ENCODE measurements at places on chromosomes 5 and 9.

- DNase-seq: no peak
Observed at GRCh38 chr5:56358703-56359681, 125.9 kb upstream of the ANKRD55 start.

GRCh38 chr9:106479679-106480078 is 383.3 kb upstream of the ZNF462 start:
- no peak for DNase-seq

GRCh38 chr5:129172580-129172979 is 78.0 kb downstream of the ISOC1 start:
- no peak for DNase-seq

DNA sequence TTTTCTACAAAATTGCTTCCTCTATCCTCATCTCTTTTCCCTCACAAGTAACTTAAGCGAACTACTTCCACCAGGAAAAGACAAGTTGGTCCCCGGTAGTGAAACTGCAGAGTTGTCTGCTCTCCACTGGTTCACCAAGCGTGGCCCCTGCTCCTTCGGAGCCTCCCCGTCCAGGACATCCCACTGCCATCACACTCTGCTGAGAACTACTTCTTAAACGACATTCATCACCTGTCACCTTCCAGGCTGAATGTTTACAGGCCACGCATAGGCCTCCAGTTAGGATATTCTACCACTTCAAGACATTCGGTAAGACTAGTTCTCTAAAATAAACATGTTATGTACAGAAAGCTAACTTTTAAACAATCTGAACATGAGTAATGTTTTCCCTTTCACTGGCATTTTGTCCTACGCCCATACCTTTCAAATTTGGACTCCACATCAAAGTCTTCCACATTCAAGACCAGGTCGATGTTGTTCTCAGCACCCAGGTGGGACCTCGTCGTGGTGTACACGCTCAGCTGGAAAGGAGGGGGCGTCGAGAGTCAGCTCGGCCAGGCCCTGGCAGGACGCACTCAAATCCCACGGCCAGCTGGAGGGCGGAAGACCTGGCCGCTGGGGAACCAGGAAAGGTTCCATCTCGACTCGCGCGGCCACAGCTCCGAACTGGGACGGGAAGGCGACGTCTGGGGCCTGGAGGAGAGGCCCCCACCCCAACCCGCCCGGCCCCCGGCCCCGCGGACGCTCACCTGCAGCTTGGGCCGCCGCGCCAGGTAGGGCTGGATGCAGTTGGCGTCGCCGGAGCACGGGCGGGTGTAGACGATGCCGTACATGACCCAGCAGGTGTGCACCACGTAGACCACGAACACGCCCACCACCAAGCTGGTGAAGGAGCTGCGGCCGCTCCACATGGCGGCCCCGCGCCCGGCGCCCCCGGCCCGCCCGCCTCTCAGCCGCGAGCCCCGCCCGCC is 683 bp downstream of the CLPTM1L start:
- no peak for DNase-seq

DNA sequence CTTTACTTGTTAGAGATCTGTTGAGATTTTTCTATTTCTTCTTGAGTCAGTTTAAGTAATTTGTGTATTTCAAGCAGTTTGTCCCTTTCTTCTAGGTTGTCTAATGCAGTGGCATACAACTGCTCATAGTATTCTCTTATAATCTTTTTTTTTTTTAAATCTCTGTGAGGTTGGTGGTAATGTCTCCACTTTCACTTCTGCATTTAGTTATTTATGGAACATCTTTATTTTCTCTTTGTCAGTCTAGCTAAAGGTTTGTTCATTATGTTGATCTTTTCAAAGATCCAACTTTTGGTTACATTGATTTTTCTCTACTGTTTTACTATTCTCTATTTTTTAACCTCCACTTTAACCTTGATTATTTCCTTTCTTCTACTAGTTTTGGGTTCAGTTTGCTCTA is 13.8 kb downstream of the FOXE1 start:
- no peak for DNase-seq

DNA sequence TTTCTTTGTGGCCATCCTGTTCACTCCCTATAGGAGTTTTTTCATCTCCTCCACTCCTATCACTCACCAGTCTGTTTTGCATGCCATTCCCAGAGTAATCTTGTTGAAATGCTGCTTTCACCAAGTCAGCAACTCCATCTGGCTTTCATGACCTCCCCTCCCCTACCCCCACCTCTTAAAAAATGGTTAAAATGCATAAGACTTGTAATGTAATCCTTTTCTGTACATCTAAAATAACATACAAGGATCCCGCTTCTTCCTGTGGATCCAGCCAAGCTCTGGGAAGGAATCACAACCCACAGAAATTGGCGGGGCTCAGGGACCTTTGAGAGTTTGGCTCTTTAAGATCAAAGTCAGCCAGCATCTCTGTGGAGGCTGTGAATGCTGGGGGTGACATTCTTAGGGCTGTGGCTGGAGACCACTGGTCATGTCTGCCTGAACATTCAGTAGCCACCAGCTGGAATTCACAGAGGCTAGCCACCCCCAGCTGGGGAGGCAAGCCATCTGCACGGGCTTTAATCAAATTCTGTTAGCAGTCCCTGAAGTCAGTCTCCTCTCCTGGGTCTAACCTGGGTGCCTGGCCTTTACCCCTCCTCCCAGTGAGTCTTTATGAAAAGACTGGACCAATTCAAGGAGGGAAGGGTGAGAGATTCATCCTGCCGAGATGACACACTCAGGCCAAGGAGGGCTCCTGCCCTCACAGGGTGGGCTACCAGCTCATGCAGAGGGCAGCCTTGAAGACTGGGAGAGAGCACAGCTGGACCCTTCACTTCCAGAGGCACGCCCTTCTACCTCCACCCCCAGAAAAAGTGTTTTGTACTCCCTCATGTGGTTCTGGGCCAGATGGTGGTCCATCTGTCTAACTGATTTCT is 132.9 kb downstream of the LIFR start:
- DNase-seq: no peak

GRCh38 chr5:38167562-38167996 is 90.8 kb upstream of the EGFLAM start:
- no peak for DNase-seq

DNA sequence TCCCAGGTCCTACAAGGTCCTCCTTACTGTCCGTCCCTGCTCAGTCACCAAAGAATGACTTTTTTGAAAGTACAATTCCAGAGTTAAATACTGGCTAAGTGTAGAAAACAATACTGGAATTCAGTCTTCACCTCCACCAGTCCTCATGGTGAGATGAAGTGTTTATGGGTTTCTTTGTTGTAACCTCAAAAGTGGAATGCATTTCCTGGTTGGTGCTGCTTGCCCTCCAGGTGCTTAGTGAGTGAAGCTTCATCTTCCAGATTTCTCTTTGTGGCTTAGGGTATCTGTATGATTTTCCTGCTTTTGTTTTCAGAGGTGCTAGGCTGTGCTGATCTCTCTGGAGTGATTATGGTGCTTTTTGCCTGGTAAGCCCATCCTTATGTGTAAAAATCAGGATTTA is 49.4 kb upstream of the DHFR start:
- DNase-seq: no peak

DNA sequence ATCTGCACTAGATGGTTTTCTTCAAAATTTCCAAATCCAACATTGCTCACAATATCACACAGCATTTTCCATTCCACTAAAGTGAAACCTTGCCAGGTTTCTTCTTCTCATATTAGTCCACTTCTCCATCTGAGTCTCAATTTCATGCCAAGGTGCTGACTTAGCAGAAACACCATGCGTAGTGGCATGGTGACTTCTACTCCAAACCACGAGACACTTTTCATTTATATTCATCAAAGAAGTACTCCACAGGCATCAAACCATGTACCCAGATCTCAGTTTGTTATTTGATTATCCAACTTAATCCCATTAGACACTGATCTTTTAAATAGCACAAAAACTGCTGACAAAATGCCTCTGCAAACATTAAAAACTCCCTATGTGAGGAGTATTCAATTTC is 233.4 kb upstream of the ITGA1 start:
- DNase-seq: no peak

DNA sequence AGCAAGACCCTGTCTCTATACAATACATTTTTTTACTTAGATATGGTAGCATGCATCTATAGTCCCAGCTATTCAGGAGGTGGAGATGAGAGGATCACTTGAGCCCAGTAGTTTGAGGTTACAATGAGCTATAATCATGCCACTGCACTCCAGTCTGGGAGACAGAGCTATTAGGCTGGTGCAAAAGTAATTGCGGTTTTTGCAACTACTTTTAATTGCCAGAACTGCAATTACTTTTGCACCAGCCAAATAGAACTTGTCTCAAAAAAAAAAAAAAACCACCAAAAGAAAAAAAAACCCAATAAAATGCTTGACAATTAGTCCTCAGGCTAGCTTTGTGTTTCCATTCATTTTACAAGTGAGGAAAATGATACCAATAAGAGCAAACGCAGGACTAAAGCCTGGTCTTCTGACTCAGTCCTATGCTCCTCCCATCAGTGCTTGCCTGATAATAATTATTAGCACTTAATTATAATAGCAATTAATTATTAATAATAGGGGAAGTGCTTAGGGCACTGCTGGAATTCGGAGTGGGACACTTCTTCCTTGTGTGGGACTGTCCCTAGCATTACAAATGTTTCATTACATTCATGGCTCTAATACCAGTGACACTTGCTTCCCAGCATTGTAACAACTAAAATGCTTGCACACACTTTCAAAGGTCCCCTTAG is 73.1 kb upstream of the TAF1L start:
- DNase-seq: no peak

GRCh38 chr9:34145165-34145564 is 18.7 kb upstream of the DCAF12 start:
- no peak for DNase-seq

GRCh38 chr9:71209890-71210289 is 88.5 kb upstream of the TRPM3 start:
- no peak for DNase-seq

GRCh38 chr5:132812781-132813598 is at the start of gene SOWAHA:
TSS of gene SOWAHA (plus strand) at chr5:132813302. CDS start at chr5:132813622, 320 bp downstream.
- DNase-seq: no peak

DNA sequence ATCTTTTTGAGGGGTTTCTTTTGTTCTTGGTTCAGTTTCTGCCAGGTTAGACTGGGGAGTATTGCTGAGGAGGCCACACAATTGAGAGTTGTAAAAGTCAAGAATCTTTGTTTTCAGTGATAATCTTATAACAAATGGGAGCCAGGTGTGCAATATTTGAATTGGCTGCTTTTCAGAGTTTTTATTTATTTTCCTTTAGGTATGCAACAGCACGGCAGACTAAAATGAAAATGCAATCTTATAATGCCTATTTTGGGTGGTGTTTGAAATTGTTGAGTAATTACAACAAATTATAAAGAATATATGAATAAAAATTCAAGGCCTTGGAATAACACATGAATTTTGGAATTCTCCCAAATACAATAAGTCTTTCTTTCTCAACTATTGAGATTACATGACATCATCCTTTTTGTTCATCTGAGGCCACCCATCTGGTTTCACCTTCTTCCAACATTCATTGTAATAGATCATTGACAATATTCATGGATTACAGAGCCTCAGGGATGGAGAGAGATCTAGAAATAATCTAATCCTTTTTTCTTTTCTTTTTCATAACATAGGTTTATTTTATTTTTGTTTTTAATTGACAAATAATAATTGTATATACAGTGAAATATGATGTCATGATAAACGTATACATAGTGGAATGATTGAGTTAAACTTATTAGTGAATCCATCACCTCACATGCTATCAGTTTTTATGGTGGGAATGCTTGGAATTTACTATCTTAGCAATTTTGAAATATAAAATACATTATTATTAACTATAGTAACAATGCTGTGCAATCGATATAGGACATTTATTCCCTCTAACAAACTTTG is 1061.0 kb downstream of the NR2F1-AS1 start:
- DNase-seq: no peak

DNA sequence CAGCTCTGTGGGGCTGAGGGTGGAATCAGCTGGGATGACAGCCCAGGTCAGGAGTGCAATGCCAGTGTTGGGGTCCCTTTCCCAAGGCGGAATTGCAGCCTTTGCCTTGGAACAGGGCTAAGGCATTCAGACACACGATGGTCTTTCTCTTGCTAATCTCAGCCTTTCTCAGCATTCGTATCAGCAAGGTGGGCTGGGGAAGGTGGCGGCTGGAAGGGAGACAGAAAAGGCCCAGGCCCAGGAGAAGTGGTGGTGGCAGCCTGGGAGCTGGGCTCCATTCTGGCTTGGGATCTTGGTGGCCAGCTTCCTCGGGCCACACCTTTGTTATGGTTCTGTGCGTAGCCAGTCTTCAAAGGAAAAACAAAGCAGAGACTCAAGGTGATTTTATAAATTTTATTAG is 1.1 kb upstream of the ARHGEF28 start:
- DNase-seq: no peak

DNA sequence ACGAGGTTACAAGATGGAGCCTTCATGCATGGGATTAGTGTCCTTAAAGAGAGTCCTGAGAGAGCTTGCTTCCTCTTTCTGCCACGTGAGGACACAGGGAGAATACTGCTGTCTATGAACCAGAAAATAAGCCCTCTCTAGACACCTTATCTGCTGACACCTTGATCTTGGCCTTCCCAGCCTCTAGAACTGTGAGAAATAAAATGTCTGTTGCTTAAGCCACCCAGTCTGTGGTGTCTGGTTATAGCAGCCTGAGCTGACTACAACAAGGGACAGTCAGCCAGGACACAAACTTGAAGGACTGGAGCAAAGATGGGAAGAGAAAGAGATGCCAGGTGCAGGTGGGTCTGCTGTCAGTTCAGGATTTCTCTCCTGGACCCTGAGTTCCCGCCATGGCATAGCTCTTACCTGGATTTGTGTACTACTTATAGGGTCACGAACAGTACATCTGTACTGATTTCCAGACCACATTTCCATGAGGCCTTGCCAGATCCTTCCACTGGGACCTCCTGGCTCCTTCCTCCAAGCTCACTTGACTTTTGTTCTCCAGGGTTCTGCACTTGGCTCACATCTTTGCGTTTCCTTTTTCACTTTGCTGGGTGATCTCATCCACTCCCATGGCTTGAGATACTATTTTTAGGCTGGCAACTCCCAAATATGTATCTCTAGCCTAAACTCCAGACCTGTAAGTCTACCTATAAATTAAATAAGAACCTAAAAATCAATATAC is 44.9 kb upstream of the LIFR start:
- no peak for DNase-seq

DNA sequence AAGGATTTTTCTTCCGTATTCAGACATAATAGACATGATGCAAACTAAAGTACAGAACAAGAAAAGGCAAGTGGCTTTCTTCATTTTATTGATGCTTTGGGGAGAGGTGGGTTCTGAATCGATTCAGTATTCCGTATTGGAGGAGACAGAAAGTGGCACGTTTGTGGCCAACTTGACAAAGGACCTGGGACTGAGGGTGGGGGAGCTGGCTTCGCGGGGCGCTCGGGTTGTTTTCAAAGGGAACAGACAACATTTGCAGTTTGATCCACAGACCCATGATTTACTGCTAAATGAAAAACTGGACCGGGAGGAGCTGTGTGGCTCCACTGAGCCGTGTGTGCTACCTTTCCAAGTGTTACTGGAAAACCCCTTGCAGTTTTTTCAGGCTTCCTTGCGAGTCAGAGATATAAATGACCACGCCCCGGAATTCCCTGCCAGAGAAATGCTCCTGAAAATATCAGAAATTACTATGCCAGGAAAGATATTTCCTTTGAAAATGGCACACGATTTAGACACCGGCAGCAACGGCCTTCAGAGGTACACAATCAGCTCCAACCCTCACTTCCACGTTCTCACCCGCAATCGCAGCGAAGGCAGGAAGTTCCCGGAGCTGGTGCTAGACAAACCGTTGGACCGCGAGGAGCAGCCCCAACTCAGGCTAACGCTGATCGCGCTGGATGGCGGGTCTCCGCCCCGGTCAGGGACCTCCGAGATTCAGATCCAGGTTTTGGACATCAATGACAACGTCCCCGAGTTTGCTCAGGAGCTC is 551 bp downstream of the PCDHB6 start:
- no peak for DNase-seq

- no peak for DNase-seq
Observed at GRCh38 chr5:61311056-61311610, 20.9 kb upstream of the ZSWIM6 start.
